ENCODE measurements at places on chromosomes 4 and X.
A peak's percentile ranks its signal among the peaks of the same experiment; 100 is the strongest.

GRCh38 chr4:41611881-41612871 lies 74.2 kb downstream of the LIMCH1 start:
- H3K36me3 ChIP-seq: no peaks in the 10 kb centered on the region
- H3K4me3 ChIP-seq: no peak overlapping the region
- no peak overlapping the region for H3K27ac ChIP-seq
- H3K27me3 ChIP-seq: peaks cover 3% of the 10 kb centered on the region
- no peak for DNase-seq
- no peaks in the 10 kb centered on the region for H3K4me1 ChIP-seq

DNA sequence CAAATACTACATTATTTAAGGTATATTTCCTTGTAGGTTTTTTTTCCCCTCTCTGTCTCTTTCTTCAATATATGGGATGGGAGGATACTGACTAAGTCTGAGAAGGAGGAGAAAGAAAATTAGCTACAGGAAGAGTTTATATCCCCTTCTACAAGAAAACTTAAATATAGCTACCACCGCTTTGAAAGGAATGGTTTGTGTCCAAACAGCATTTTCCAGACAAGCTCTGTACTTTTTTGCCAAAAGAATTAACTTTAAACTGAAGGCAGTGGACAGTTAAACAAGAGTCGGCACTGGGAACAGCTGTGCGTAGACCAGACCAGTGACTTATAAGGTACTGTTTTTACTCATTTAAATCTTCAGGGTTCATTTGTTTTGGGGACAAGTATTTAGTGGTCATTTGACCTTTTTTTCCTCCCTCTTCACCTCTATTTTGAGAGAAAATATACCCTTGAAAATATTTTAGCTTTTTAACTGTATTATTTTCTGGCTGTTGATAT lies 303.7 kb downstream of the ARHGAP24 start:
- no peaks in the 10 kb centered on the region for H3K27me3 ChIP-seq
- H3K36me3 ChIP-seq: no peaks in the 10 kb centered on the region
- H3K27ac ChIP-seq: no peak overlapping the region

DNA sequence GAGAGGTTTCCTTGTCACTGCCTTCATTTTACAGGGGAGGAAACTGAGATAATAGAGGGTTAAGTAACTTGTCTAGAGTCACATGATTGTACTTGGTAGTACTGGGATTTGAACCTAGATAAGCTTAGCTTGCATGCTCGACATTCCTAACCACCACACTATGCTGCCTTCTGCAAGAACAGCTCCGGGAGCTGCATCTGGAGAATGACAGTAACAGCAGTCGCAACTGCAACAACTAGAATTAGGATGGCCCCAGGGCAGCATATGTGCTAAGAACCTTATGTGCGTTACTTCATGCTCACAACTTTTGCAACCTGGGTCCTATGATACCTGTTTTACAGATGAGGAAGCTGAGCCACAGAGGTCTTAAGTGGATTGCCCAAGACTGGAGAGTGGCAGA lies 89.5 kb upstream of the LCORL start:
- no peaks in the 10 kb centered on the region for H3K4me1 ChIP-seq
- no peak for DNase-seq
- H3K27me3 ChIP-seq: peaks cover 19% of the 10 kb centered on the region

GRCh38 chr4:153267890-153268289 lies 63.6 kb downstream of the TRIM2 start:
- H3K27ac ChIP-seq: no peak overlapping the region
- no peak for DNase-seq
- H3K4me3 ChIP-seq: no peak overlapping the region
- H3K36me3 ChIP-seq: no peaks in the 10 kb centered on the region
- H3K4me1 ChIP-seq: peaks cover 4% of the 10 kb centered on the region
- H3K27me3 ChIP-seq: peaks cover 3% of the 10 kb centered on the region

DNA sequence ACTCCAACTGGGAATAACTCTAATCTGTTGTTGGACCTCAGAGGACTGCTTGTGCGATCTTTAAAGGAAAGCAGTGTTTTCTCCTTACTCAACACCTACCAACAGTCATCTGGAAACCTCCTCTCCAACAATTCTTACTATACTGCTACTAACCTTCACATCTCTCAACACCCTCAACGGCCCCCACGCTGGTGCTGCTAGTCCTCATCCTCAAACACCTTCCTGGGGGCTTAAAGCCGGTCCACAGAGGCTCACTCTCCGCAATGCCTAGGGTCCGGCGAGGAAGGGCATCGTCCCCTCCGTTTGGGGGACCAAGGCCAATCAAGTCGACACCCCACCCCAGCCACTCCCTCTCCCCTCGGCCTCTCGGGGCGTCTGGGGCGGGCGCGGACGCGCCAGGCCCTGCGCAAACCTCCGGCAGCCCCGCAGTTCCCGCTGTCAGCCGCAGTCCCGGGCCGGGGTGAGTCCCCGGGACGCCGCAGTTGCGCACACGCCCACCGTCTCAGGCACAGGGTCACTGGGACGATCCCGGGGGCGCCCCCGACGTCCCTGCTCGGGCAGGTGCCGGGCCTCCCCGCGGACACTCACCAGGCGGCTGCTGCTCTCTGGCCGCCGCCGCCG lies 418 bp downstream of the TAB3 start:
- peak overlapping the region; percentile 85 for H3K27ac ChIP-seq
- H3K4me1 ChIP-seq: peaks cover 30% of the 10 kb centered on the region
- H3K36me3 ChIP-seq: peaks cover 2% of the 10 kb centered on the region
- H3K4me3 ChIP-seq: peak overlapping the region; percentile 83
- DNase-seq: peak; percentile 28
- no peaks in the 10 kb centered on the region for H3K27me3 ChIP-seq

GRCh38 chrX:49919617-49920016 lies 2.8 kb upstream of the CLCN5 start:
- H3K27ac ChIP-seq: no peak overlapping the region
- H3K27me3 ChIP-seq: no peaks in the 10 kb centered on the region
- DNase-seq: peak; percentile 21
- H3K4me1 ChIP-seq: peaks cover 13% of the 10 kb centered on the region
- no peak overlapping the region for H3K4me3 ChIP-seq

DNA sequence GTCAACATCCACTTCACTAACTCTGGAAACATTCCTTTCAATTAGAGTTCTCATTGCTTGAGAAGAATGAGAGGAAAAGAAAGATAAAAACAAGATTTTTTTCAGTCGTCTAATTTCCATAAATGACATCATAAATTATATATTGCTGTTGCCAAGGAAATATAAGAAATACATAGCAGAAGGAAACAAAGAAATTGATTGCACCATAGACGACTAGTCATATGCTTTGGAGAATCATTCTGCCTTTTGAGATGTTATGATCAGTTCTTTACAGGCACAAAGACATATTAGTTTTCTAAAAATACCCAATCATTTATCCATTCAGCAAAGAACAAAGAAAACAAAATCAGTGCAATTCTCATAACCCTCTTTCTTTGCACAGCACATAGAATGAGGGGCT lies 672 bp upstream of the C1QTNF7 start:
- peaks cover 2% of the 10 kb centered on the region for H3K36me3 ChIP-seq
- H3K27ac ChIP-seq: no peak overlapping the region
- H3K27me3 ChIP-seq: no peaks in the 10 kb centered on the region
- H3K4me1 ChIP-seq: peaks cover 20% of the 10 kb centered on the region
- no peak overlapping the region for H3K4me3 ChIP-seq

GRCh38 chr4:158513256-158513655 lies 8.4 kb upstream of the RXFP1 start:
- H3K27me3 ChIP-seq: no peaks in the 10 kb centered on the region
- H3K4me1 ChIP-seq: no peaks in the 10 kb centered on the region
- H3K4me3 ChIP-seq: no peak overlapping the region
- no peak overlapping the region for H3K27ac ChIP-seq
- H3K36me3 ChIP-seq: no peaks in the 10 kb centered on the region
- DNase-seq: no peak

DNA sequence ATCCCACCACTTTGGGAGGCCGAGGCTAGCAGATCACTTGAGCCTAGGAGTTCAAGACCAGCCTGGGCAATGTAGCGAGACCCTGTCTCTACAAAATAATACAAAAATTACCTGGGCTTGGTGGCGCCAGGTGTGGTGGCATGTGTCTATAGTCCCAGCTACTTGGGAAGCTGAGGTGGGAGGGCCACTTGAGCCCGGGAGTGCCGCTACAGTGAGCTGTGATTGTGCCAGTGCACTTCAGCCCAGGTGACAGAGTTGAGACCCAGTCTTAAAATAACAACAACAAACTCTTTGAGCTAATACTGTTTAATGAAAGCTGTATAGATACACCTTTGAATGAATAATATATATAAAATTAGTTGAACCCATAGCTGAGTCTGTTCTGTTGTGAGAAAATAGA lies 9.7 kb downstream of the BCORL1 start:
- no peak overlapping the region for H3K4me3 ChIP-seq
- no peak overlapping the region for H3K27ac ChIP-seq
- DNase-seq: no peak
- peaks cover 2% of the 10 kb centered on the region for H3K36me3 ChIP-seq

- H3K27ac ChIP-seq: no peak overlapping the region
- H3K36me3 ChIP-seq: no peaks in the 10 kb centered on the region
- H3K4me3 ChIP-seq: no peak overlapping the region
- no peaks in the 10 kb centered on the region for H3K27me3 ChIP-seq
- no peaks in the 10 kb centered on the region for H3K4me1 ChIP-seq
Observed at GRCh38 chr4:169766741-169767140, 9.0 kb upstream of the HPF1 start.

DNA sequence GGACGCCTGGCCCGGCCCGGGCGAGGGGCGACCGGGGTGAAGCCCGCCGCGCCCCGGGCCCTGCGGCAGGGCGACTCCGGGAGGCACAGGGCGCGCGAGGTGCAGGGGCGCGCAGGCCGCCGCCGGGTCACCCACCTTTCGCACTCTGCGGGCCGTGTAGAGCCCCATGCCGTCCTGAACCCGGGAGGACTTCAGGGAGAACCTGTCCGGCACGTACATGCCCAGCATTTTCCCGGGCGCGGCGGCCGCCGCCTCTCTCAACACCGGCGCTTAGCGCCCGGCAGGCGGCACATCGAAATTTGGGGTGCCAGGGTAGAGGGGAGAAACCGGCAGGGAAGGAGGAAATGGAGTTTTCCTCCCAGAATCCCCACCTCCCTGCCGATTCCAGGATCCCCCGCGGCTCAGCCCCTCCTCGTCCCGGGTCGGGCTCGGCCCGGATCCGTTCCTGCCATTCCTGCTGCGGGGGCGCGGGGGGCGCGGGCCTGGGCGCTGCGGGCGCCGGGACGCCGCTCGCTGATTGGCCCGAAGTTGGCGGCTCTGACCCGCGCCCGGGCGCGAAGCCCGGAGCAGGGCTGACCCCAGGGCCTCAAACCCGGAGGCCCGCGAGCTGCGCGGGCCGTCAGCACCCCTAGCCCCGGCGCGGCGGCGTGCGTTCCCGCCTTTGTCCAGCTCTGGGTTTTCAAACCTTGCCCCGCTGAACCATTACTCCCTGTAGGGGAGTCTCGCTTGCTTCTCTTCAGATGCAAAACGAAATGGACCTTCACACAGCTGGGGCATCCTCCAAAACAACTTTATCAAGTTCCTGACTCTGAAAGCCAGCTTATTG lies at the start of gene PRDM5:
Gene PRDM5 (minus strand): TSS at position 346 of the 826 bp plus-strand sequence. CDS start 118 bp downstream, at position 228.
- H3K27me3 ChIP-seq: peaks cover 28% of the 10 kb centered on the region
- H3K36me3 ChIP-seq: no peaks in the 10 kb centered on the region
- peak within 1 kb of the TSS; percentile 83 for H3K4me3 ChIP-seq
- peak; percentile 45 for DNase-seq
- H3K4me1 ChIP-seq: peaks cover 31% of the 10 kb centered on the region

DNA sequence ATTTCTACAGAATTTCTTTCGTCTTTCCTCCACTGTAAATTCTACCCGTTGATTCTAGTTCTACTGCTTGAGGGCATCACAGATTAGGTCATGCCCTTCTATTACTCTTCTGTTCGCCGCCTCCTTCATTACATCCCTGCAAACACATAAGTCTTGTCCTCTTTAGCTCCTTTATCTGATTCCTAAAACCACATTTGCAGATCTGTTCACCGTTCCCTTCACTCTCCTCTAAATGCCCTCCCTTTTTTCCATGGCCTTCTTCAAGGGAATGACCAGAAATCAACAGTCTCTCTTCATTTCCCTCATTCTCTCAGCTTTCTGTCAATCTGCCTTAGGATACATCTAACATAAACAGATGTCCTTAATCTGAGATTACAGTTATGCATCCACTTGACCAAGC lies 43.1 kb downstream of the BTC start:
- H3K4me1 ChIP-seq: no peaks in the 10 kb centered on the region
- DNase-seq: no peak
- peaks cover 2% of the 10 kb centered on the region for H3K27me3 ChIP-seq
- H3K36me3 ChIP-seq: no peaks in the 10 kb centered on the region
- H3K4me3 ChIP-seq: no peak overlapping the region
- no peak overlapping the region for H3K27ac ChIP-seq

DNA sequence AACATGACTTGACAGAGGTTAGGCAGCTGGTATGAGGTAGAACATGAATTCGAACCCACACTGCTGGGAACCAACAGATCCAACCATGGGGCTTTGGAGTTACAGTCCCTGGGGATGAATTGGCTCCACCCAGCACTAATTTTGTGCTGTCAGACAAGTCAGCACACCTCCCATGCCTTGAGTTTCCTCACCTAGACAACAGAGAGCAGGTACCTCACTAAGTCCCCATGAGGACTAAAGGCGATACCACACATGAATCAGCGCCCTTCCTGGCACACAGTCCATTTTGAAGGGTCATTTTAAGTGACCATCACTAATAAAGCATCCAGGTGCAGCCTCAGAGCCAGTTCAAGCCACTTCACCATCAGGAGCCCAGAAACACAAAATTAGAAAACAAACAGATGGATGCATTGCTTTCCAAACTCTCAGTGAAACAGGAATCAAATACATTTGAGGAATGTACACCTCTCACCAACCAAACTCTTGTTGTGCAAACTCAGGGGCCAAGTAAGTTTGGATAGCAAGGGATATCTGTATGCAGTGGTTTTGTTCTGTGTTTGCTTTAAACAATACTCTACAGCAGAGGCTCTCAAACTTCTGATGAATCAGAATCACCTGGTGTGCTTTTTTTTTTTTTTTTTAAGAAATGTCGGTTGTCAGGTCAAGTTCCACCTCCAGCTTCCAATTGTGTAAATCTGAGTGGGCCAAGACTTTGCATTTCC lies 10.1 kb downstream of the IDS start:
- H3K27me3 ChIP-seq: no peaks in the 10 kb centered on the region
- no peak overlapping the region for H3K27ac ChIP-seq

GRCh38 chr4:23805450-23805851 lies 84.4 kb downstream of the PPARGC1A start:
- H3K27ac ChIP-seq: no peak overlapping the region
- H3K36me3 ChIP-seq: no peaks in the 10 kb centered on the region
- H3K4me1 ChIP-seq: no peaks in the 10 kb centered on the region
- no peaks in the 10 kb centered on the region for H3K27me3 ChIP-seq
- no peak for DNase-seq

DNA sequence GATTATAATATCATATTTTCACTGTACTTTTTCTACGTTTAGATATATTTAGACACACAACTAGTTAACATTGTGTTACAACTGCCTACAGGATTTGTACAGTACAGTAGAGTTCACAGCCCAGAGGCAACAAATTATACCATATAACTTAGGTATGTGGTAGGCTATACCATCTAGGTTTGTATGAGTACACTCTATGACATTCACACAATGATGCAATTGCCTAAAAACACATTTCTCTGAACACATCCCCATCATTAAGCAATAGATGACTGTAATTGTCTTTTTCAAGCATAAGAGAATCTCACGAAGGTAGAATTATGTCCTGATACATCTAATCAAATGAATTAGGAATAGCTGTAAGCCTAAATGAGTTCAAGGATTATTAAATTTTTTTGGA lies 12.3 kb upstream of the TIGD2 start:
- no peak for DNase-seq
- peaks cover 26% of the 10 kb centered on the region for H3K4me1 ChIP-seq
- peaks cover 3% of the 10 kb centered on the region for H3K27me3 ChIP-seq

Measured in activated naive CD8-positive, alpha-beta T cell treated with anti-CD3 and anti-CD28 coated beads, Interleukin-2, amount 50 U/mL, for 24 hours (primary cell).